ENCODE measurements at places on chromosomes 4 and X.

GRCh38 chrX:124217304-124218251 is 114.9 kb upstream of the TEX13D start:
- no peak for DNase-seq

GRCh38 chr4:139419388-139419914 is 34.5 kb upstream of the RAB33B start:
- DNase-seq = no peak

DNA sequence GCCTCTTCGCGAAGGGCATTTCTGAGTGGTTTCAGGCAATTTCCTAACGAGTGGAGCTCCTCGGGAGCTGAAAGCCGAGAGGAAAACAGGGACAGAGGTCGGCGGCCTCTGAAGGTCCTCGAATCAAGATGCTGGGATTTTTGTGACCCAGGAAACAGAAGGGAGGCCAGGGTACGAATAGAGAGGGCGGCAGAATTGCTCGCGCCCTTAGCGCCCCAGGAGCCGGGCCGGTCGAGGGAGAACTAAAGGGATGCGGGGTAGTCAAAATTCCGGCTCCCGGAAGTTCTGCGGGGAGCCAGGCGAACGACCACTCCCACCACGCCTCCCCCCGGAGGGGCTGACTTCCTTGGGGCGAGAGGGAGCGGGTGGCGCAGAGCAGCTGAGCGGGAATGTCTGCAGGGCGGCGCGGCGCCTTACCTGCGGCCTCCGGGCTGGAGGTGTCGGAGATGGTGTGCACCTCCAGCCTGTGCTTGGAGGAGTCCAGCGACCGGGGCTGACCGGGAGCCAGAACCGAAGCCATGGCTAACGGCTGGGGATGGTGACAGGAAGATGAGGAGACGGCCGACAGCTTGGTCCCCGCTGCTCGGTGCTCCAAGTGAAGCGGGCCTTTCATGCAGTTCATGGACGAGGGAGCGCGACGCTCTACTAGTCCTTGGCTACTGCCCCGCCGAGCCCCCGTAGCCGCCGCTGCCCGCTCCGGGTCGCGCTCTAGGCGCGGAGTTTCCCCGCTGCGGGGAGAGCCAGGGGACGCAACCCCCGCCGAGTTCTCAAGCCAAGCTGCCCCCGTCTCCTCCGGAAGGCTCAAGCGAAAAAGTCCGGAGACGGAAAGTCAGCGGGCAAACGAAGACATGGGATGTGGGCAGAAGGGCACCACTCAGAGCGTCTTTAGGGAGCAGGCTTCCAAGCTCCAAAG is 782 bp downstream of the PITX2 start:
- DNase-seq = no peak

- no peak for DNase-seq
Observed at GRCh38 chr4:101818362-101818761, 27.8 kb downstream of the BANK1 start.

- DNase-seq = no peak
Observed at GRCh38 chrX:8720136-8720535, 11.8 kb downstream of the ANOS1 start.

Measured in stimulated activated CD8-positive, alpha-beta memory T cell treated with anti-CD3 and anti-CD28 coated beads, Interleukin-4, amount 100 ng/mL, for 1 hour (primary cell).